GM12892 (cell line): ENCODE measurements at places on chromosomes 4 and X.

DNA sequence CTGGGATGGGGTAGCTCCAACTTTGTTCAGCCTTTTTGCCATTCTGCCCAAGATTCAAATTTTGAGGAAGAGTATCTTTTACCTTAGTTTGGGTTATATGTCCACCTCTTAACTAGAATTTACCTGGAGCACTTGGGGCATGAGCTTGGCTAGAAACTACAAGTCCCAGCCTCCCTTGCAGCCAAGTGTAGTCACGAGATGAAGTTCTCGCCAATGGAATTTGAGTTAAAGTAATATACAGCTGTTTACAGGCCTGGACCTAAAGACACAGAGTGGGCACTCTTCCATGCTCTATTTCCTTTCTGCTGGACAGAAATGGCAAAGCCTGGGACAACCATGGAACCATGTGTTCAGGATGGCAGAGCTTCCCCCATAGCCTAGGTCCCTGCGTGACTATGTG lies 233.6 kb upstream of the GATB start:
- DNase-seq: no peak

DNA sequence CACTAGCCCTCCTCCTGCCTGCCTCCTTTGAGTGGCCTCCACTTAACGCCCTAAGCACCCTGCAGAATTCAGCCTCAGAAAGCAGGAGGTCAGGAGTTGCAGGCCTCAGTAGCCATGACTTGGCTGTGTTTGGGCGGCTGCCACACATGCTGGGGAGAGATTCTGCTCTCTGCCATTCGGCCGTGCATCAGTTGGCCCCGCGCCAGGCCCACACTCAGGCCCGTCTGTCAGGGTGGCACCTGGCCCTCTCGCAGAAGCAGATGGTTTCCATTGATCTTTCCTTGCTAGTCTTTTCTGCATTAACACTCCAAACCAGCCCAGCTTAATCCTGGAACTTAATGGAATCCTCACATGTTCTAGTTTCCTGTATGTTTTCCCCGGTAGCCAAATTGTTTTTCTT lies 30.7 kb upstream of the ATP6AP2 start:
- DNase-seq: no peak

- DNase-seq: no peak
These were observed 101.4 kb downstream of the PAPSS1 start for GRCh38 chr4:107618656-107619055.

GRCh38 chrX:120468479-120468824 lies 644 bp downstream of the LAMP2 start:
- DNase-seq: no peak

DNA sequence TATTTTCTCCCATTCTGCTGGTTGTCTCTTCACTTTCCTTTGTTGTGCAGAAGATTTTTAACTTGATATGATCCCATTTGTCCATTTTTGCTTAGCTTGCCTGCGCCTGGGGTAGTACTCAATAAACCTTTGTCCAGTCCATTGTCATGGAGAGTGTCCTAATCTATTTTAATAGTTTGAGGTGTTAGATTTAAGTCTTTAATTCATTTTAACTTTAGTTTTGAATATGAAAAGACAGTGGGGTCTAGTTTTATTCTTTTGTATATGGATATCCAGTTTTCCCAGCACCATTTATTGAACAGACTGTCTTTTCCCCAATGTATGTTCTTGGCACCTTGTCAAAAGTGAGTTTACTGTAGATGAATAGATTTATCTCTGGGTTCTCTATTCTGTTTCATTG lies 76.0 kb upstream of the ITM2A start:
- no peak for DNase-seq

GRCh38 chr4:150859453-150859852 lies 155.6 kb downstream of the LRBA start:
- no peak for DNase-seq
